MM.1S (cell line): ENCODE measurements at places on chromosomes 12 and 14.

GRCh38 chr12:108181095-108181454, 52.0 kb downstream of the WSCD2 start:
- DNase-seq: no peak

DNA sequence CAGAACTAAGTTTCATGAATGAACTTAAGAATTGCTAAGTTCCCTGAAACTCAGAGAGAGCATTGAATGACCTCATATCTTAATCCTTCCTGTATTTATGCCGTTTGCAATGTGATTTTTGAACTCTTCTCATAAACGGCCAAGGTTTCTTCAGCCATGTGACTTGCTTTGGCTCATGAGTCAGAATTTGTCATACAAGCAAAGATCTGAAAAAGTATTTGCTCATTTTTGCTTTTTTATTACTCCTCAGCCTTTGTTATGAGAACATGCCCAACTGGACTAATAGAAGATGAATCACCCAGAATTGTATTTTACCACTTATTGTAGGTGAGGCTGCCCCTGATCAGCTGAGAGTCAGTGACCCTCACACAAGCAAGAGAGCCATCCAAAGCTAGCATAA, 693.8 kb downstream of the BCL11B start:
- DNase-seq: no peak

DNA sequence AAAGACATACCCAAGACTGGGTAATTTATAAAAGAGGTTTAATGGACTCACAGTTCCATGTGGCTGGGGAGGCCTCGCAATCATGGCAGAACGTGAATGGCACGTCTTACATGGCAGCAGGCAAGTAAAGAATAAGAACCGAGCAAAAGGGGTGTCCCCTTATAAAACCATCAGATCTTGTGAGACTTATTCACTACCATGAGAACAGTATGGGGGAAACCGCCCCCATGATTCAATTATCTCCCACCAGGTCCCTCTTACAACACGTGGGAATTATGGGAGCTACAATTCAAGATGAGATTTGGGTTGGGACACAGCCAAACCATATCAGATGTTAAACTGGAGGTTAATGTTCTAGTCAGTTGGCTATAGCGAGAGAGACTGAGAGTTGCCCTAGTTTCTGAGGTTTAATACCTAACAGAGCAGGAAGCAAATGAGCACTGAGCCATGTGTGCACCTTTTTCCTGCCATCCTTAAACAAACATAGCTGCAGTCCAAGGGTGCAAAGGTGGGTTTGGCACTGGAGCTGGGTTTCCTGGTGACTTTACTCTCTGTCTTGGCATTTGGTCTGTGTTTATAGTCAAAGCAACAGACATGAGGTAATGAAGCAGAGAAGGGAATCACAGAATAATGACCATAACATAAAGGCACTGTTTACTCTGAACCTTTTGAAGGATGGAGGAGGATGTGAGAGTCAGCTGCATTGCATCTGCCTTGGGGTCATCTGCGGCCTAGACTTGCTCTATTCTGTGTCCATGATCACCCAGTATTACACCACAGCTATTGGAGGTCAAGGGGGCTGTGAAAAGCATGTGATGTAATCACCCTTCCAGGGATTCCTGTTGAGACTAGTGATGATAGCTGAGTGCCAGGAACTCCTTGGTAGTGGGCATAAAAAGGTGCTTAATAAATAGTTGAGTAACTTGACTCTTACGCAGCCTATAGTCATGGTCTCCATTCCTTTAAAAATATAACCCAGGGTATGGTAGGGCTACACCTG, 83.6 kb upstream of the USP44 start:
- no peak for DNase-seq

DNA sequence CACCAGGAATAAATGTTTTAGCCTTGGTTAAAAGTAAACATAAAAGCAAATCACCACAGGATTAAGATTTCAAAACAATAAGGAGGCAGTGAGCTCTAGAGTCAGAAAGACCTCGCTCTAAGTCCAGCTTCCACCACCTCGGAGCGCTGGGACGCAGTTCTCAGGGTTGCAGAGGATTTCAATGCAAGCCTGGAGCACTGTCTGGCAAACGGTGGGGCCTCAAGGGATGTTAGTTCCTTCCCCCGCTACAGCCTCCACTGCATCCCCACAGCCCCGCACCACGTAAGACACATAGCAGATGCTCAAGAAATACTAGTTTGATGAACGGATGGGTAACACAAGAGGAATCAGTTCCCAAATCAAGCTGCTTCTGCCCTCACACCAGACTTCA, 39.3 kb upstream of the TMCC3 start:
- DNase-seq: no peak

DNA sequence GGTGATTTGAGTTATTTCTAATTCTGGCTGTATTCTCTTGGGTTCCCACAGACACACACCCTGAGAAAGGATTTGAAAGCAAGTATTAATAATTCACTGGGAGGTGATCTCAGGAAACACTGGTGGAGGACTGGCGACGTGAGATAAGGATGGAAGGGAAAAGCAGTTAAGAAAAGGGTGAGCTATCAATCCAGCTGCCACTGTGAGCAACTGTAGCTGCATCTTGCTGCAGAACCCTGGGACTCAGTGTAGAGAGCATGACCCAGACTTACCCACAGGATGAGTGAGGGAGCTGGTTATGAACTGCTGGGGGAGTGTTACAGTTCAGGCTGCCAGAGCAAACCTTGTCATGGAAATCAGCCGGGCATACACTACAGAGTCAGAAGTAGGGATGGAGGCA, 71.9 kb downstream of the RESF1 start:
- no peak for DNase-seq
